Prostate gland (tissue), 2 donors: ENCODE measurements at places on chromosomes 1 and 21.

- no peak for DNase-seq
Measured at GRCh38 chr1:105874621-105875020, 1181.9 kb upstream of the PRMT6 start.

DNA sequence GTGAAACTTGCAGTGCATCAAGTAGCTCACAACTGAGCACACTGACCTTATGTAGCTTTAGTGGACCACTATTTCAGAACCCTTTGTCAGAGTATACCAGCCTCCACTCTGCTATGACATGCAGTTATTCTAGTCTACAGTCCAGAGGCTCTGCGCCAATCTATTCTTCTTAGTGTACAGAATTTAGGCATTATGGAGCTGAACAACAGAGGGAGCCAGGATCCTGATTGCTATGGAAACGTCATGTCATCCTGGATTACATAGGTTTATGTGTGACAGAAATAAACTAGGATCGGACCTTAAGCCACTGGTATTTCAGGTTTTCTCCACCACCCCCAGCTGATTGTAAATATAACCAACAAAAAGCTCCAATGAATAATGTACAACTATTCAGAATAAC, 48.1 kb upstream of the EEIG2 start:
- no peak for DNase-seq

DNA sequence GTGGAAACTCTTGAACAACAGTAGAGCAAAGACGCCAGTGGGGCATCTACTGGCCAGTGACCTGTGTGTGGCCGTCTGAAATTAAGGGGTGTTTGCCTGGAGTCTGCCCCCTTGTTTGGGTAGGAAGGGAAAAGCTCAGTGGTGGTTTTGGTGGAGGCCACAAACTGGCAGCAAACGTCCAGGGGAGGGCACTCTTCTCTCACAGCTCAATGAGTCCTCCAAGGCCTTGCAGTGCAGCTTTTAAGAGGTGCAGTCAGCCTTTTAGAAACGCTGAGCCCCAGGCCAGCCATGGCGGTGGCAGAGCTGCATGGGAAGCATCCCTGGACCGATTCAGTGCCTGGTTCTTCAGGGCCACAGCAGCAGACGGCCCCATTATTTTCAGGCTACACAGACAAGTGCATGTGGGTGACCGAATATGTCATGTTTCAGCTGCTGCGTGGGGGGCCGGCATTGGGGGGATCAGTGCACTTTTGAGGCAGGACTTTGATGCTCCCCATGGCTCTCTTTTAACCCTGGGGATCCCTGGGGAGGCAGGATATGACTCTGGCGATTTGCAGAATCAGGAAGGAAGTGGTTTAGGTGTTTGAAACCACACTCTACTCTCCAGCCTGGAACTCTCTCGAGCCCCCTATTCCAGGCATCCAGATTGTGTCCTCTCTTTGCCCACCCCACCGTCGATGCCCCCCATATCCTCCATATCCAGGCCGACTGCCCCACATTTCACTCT, 414.0 kb downstream of the PRDM2 start:
- DNase-seq: peak; percentile 33

DNA sequence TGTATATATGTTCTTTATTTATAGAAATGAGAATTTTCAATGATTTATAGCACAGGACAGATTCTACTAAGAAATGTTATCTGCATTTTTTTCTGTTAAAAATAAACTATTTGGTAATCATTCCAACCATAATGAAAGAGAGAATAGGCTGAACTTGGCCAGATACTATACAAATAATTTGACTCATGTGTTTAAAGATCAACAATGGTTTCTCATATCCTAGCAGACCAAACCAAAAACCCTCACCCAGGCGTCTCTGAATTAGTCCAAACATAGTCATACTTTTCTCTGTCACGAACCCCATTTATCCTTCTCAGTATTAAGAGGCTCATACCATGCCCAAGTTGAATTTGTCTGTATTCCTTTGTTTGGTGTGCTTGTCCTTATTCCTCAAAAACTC, 40.3 kb downstream of the RPE65 start:
- DNase-seq: no peak

- no peak for DNase-seq
Measured at GRCh38 chr21:37987668-37988067, 71.4 kb upstream of the KCNJ6 start.

DNA sequence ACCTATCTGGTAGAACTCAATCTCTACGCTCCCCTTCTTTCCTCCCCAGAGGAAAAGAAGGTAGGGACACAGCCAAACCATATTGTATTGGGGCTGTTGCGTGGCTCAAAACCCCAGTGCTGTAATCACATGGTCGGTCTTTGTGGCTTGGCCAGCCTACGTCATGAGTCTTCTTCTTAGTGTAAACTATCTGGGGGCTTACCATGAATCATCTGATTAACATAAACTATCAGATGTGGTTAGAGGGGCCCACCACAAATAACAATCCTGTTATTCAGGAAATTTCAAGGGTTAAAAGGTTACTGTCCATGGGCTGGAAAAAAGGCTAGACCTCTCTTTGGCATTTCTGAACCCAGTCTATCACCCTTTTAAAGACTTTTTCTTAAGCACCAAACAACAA, 49.5 kb upstream of the GPR52 start:
- no peak for DNase-seq

GRCh38 chr1:223794136-223794880, 51.4 kb downstream of the TP53BP2 start:
- no peak for DNase-seq

- DNase-seq: no peak
Measured at GRCh38 chr1:83593073-83593472, 405.9 kb downstream of the TTLL7 start.

DNA sequence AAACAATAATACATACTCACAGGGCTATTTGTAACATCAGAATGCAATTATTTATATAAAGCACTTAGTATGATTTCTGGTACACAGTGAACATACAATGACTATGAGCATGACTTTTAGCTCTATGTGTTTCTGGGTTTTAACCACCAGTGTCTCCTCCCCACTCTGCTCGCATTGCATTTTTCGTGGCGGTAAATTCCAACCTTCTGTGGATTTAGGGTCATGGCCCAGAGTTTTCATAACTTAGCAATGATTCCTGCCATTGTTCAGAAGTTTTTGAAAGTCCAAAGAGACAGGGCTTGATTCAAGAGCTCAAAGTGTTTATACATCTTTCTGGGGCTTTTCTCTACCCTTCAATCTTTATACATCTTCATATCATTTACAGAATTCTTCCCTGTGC, 191.3 kb downstream of the BACH1 start:
- no peak for DNase-seq

DNA sequence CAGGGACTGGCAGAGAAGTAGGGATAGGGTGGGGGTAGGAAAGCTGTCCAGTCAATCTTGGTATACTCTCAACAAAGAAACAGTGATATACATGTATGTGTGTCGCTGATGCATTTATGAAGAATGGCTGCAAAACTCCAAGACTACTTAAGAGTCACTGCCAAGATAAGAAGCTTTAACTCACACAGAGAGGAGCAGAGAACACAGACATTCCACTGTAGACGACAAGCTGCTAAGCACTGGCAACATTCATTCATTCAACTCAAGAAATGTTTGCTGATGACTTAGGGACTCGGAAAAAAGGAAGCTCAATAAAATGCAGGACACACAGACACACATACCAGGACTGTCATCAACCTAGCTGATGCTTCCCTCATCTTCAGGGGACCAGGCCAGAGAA, 5.5 kb downstream of the CTNNBIP1 start:
- DNase-seq: no peak

- peak; percentile 68 for DNase-seq
Measured at GRCh38 chr1:39539252-39539790, 37.3 kb downstream of the PABPC4 start.

GRCh38 chr1:12542616-12543592, 75.1 kb downstream of the DHRS3 start:
- no peak for DNase-seq

DNA sequence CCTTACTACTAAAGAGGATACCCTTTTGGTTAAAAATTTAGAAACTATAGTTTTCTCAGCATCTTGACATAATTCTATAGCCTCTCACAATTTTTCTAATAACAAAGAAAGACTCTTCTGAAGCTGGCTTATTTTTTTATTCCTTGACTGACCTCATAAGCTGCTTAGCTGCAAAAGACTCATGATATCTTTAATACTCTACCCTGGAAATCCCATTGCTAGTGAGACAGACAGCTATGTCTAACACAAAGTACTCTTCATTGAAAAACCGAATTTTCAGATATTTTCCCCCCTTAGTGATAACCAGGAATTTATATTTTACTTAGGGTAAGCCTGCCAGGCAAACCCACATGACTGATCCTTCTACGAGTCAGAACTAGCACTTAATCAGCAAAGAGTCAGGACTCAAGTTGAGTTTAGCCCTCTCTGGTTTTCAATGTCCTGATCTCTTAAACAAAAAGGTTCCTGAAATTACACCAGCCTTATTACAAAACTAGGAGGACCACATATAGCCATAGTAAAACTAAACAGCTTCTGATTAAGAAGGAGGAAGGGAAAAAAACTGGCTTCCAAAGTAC, 56.9 kb downstream of the ENAH start:
- DNase-seq: no peak

DNA sequence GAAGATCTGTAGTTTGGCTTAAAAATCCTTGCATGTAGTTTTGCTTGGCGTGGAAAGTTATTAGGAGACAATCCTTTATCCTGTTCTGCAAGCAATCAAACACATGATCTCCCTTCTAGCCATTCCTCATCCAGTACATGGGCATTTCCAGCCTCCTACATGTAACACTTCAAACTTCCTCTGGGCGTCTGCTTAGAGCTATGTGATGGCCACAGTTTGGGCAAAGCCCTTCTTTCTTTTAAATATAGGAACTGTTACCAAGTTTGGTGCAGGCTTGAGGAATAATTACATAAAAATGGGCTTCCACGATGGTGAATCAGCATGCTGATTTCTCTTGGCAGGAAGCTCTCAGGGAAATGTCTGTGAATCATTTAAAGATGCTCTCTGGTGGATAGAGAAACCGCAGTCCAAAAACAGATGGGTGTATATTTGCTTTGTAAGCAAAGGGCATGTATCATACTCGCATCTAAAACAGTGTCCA, 176.9 kb upstream of the FMN2 start:
- no peak for DNase-seq

DNA sequence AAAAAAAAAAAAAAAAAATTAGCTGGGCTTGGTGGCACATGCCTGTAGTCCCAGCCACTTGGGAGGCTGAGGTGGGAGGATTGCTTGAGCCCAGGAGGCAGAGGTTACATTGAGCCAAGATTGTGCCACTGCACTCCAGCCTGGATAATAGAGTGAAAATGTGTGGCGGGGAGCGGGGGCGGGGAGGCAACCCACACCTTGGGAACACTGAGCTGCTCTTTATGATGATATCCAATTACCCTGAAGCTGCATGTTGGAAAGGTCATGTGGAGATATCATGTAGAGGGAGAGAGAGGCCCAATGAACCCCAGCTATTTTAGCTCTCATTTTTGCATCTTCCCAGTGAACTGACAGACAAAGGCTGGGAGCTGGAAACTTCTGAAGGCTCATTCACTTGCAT, 48.3 kb upstream of the ZNF648 start:
- DNase-seq: no peak

GRCh38 chr21:35606146-35606545, 454.2 kb downstream of the SETD4 start:
- DNase-seq: no peak

- no peak for DNase-seq
Measured at GRCh38 chr1:110580244-110580643, 25.9 kb downstream of the KCNA2 start.

GRCh38 chr1:97158691-97159096, 437.1 kb downstream of the PTBP2 start:
- DNase-seq: no peak

GRCh38 chr1:151510020-151510405, 1.2 kb upstream of the CGN start:
- no peak for DNase-seq

DNA sequence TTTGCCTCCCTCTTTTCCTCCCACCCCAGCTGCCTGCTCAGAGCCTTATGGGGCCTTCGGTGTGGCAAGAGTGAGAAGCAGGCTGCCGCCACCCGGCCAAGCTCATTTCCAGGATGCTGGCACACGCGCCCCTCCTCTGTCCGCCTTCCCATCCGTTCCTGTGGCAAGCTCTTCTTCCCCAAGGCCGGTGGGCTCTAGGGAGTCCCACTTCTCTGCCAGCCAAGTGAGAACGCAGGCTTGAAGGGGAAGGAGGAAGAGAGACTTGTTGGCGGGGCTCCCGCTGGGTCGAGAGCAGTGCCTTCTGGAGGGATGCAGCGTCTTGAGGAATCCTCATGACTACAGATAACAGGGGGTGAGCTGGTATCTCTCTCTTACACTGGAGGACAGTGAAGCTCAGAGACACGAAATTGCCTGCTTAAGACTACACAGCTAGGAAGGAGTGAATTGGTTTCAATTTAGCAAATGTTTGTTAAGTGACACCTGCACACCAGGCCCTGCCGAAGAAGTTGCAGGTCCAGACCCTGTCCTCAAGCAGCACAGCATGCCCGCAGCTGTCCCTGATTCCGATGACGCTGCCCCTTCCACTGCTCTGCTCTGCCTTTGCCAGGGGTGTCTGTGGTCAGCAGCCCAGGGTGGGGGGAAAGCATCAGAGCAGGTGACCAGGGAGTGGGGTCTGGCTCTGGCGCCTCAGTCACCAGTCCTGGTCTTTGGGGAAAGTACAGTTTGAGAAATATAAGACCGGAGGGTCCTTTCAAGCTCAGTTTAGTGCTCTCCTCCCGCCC, 40.1 kb upstream of the FOXO6 start:
- no peak for DNase-seq

DNA sequence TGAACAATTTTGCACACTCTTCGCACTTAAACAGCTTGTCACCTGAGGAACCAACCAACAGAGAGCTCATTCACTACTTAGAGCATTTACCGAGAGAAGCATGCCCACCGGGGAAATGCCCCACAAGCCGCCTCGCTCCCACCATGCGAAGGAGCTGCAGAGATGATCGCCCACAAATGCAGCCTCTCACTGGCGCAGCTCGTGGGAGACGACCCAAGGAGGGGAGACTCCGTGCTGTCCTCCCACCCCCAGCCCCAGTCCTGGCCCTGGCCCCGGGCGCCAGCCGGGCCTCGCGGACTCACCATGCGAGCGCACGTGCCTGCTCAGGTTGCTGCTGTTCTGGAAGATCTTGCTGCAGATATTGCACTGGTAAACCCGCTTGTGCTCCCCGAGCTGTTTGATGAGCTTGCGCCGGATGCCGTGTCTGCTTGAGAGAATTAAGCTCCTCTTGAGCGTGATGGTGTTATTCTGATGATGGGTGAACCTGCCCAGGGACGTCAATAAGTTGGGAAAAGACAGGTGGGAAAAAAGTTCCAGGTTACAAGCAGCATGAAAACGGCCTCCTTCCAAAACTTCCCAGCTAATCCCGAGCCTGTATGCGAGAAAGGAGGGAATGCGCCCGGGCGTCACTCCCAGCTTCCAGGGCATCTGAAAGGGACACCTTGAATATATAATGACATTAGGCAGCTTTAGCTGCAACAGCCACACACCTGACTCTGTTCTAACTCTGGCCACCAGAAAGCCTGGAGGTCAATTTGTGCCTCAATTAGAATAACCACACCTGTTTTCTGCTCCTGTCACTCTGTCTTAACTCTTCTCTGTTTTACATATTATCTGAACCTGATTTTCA, 42.8 kb downstream of the PRDM15 start:
- DNase-seq: no peak

DNA sequence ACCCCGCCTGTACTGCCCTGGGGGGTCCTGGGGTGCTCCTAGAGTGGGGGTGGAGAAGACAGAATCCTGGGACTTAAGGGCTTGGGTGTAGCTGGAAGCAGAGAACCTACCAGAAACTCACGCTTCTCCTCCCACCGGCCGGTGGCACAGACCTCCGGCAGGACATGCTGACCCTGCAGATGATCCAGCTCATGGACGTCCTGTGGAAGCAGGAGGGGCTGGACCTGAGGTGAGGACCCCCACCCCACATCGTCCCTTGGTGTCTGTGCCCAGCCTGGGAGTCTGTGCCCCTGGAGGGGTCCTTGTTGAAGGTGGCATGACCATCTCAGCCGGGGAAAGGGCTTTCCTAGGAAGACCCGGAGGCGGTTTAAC, 70.8 kb downstream of the PIK3CD start:
- no peak for DNase-seq
